ENCODE measurements at places on chromosomes 5 and 9.

GRCh38 chr9:124699575-124699974 is 71.5 kb downstream of the NR6A1 start:
- no peak for DNase-seq

GRCh38 chr5:179343719-179344430 is 1.4 kb downstream of the ADAMTS2 start:
- DNase-seq, result no peak

DNA sequence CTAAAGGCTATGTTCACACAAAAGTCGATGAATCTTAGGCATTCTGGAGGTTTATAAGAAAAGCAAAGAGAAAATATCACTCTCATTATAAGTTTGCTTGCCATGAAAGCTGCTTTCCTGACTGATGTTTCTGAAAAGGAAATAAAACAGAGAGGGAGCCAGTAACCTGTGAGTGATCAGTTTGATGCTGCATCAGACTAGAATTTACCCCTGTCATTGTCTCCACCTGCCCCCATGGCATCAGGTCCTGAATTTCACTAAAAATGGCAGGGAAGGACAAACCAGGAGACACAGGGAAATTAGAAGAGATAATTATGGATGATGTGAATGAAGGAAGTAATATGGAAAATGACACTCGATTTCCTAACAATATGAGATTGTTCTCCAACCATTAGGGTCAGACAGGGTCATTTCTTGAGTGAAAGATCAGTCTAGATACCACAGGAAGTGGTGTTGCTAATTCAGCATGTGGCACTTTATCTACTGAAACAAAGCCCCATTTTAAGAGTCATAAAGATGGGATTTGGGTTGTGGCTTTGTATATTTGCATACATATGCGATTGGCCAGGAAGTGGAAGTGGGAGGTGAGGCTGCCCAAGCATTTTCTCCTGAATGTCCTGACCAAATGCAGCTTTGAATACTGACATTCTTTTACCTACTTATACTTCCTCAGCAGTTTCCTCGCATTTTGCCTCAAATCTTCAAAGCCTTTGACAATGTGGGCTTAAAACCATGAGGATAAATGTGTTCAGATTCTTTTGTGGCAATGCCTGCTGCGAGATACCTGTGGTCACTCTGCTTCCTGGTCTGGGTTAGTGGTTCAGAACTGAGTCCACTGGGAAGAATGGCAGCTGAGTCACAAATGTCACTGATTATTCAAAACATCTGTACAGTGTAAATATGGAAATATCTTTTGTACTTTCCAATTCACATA is 29.7 kb downstream of the MEGF10 start:
- no peak for DNase-seq

GRCh38 chr9:31597977-31598376 is 786.5 kb upstream of the ACO1 start:
- no peak for DNase-seq

DNA sequence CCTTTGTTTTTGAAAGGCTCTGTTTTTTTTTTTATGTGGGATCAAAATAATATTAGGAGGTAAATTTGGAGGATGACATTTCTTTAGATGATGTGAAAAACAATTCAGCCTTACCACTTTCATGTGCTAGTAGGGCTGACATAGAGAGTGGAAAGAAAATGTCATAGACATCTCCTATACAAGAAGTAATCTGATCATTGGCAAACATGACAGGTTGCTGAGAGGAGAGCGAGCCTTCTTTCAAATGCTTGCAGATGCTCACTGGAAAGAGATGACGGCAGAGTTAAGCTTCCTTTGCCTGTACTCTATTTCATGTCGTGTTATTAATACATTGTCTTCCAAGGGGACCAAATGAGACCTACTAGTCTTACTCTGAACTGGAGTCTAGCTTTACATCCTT is 160.1 kb upstream of the DAP start:
- no peak for DNase-seq

DNA sequence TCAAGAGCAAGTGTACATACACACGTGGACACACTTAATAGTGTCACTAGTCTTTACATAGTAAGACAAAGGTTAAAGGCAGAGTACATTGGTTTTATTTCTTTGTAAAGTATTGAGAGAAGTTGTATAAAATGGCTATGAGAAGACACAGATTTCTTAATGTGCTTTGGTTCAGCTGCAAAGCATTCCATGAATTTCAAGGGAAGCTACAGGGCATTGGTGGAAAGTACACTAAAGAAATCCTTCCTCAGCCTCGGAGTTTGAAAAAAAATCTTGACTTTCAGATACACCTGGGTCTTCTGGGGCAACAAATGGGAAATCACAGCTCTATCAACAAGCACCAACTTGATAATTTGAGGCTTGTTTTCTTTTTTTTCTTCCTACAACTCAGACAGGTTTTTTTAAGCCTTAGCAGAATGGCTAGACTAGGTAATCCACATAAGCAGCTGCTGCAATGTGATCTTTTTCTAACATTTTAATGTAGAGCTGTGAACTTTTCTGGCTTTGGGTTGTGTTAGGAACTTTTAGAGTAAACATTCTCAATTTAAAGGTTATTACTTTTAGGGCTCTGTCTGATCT is 140.4 kb upstream of the FST start:
- DNase-seq, result no peak

GRCh38 chr9:80020530-80020929 is 448.8 kb downstream of the TLE4 start:
- no peak for DNase-seq

DNA sequence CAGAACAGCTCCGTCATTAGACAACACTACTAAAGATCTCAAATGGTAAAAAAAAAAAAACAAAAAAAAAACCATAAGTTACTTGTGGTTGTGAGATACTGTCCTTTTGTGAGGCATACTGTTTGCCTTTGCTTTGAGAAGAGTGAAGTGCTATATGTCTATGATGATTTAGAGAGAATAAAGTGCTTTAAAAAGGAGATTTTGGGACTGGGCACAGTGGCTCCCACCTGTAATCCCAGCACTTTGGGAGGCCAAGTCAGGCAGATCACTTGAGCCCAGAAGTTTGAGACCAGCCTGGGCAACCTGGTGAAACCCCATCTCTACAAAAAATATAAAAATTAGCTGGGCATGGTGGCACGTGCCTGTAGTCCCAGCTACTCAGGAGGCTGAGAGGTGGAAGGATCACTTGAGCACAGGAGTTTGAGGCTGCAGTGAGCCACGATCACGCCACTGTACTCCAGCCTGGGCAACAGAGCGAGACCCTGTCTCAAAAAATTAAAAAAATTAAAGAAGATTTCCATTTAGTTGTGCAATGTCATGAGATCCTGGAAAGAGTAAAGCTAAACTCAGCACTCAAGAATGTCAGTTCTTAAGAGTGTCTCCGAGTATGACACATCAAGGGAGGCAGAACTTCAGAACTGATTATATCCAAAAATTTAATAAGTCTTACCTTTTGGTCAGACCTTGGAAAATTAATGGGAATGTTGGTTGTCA is 87.3 kb downstream of the PRDM6 start:
- no peak for DNase-seq

DNA sequence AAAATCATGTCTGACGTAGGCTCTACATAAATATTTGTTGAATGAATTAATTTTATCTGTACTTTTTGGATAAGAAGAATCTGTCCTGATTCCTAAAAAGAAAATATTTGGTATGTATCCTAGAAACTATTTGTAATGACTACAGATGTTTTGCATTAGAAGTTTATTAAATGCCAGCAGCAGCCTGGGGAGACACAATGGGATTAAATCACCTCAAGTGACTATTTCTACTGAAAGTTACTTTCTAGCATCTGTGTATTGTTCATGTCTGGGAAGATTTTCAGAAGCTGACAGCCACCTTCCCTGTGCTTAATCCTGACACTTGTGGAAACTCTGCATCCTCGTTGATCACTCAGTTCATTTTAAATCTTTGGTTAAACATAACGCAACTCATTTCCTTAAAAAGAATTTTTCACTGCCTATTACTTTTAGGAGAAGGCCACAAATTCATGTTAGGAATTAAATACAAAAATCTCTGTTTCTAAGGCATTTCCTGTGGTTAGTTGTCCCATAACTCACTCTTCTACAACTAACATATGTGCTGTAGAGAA is 209.3 kb upstream of the PPP1R2B start:
- DNase-seq, result peak; percentile 15

GRCh38 chr5:151005950-151006576 is 14.3 kb upstream of the GPX3 start:
- no peak for DNase-seq

DNA sequence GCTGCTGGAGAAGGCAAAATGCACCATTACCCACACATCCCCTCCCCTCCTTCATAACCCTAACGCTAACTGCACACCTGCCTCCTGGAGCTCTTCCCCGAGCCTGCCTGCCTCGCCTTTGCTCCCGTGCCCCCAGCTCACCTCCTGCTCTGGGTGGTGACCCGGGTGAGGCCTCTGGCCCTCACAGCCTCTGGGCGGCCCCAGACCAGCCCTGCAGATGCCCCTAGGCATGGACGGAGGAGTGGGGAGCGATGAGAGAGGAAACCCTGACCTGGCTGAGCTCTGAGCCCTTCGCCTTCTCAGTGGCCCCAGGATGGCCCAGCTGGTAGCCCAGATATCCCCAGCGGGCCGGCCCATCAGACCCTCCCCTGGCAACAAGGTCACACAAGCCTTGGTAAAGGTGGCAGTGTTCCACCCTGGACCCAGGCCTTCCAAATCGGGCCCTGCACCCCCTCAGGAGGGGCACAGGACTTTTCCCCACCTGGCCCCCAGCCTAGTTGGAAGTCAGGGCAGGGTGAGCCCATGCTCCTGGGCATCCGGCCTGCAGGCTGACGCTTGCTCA is 14.5 kb upstream of the CAMSAP1 start:
- no peak for DNase-seq

GRCh38 chr9:93254806-93255493 is 71.0 kb downstream of the WNK2 start:
- DNase-seq, result no peak

DNA sequence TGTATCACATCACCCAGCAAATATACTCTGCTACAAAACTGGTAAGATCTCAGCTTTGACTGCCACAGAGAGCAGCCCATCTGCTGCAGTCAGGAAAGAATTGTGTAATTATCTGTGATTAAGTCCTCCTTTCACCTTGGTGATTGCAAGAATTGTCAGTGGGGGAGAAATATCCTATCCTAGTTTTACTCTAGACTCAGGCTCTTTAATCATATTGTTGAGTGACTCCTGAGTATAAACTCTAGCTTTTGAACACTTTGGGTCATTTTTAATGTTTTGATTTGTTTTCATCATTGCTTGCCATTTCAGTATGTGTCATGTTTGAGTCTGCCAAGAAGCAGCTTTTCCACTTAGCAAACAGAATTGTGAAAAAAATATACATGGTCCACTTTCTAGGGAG is 32.1 kb downstream of the VCAN start:
- no peak for DNase-seq

- DNase-seq, result no peak
Measured at GRCh38 chr9:133489253-133490190, 10.6 kb upstream of the SLC2A6 start.

GRCh38 chr5:76445830-76446229 is 42.7 kb downstream of the IQGAP2 start:
- DNase-seq, result no peak

DNA sequence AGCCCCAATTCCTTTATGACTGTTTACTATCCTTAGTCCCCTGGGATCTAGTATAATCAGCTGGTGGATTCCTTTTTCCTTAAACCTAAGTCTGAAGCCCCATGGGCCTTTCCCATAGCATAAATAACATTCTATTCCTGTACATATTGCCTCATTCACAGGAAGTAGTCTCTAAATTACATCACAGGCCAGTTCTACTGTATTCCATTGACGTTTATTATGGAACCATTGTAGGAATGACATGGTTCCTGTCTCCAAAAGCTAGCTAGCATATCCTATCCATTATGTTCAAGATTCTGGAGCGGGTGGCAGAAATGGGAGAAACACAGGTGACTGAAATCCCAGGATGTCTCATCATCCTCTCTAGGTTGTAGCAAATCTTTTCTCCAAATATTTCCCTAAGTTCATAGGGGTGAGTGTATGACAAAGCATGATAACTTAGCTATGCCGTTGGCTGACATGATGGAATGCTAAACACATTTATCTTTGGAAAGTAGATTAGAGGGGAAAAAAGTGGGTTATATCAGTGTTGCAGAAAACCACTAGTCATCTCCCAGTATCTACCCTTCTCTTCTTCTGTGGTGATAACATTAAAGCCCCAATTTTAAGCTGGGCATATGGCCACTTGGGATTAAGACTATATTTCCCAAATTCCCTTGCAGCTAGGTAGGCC is 140.1 kb downstream of the FGF1 start:
- DNase-seq, result no peak

DNA sequence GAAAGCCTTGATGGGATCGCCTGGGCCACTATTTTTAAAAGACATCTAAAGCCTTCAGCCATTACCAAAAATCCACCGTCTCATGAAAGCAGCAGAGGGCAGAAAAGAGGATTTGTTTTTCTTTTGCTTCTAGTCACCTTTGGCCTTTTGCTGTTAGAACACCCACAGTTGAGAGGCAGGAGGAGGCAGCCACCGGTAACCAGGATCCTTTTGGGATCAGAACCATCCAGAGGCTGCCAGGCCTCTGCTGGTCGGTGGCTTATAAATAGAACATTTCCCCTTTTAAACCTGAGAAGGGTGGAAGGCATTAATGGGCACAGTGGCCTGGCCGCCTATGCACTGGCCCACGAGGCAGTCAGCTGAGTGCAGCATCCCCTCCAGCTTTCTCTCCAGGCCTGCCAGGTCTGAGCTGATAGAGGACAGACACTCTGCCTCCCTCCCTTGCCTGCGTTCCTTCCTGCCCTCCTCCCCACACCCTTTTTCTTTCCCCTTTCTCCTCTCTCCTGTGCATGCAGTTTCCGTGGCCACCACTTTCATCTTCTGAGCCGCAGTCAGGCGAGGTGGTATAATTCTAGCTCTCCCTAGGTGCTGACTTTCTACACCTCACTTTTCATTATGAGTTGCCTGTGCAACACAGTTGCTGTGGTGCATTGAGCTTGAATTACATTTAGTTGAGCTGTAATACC is 253.4 kb downstream of the ARHGAP26 start:
- no peak for DNase-seq

GRCh38 chr5:40776658-40776977 is 20.9 kb upstream of the TTC33 start:
- no peak for DNase-seq

DNA sequence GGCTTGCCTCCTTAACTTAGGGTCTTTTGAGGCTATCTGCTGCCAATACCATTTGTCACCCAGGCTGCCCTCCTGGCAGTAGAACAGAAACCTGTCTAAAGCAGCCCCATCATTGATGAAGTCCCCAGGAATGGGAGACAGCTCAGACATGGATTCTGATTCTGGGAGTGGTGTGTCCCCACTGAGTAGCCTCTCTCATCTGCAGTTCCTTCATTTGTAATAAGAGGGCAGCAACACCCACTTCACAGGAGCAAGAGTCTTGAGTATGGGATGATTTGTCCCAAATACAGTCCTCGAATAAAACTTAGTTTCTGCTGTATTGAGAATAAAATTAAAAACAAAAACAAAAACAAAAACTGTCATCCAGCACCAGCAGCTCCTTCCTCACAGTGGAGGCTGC is 167.6 kb downstream of the ASTN2 start:
- DNase-seq, result no peak

GRCh38 chr9:82057805-82058204 is 69.2 kb downstream of the SPATA31D1 start:
- no peak for DNase-seq

GRCh38 chr9:95588724-95589588 is 72.2 kb upstream of the PTCH1 start:
- DNase-seq, result no peak

Measured in left renal cortex interstitium (tissue), 4 donors.